Endodermal cell (in vitro differentiated cells): ENCODE measurements at places on chromosomes 6 and 20.

DNA sequence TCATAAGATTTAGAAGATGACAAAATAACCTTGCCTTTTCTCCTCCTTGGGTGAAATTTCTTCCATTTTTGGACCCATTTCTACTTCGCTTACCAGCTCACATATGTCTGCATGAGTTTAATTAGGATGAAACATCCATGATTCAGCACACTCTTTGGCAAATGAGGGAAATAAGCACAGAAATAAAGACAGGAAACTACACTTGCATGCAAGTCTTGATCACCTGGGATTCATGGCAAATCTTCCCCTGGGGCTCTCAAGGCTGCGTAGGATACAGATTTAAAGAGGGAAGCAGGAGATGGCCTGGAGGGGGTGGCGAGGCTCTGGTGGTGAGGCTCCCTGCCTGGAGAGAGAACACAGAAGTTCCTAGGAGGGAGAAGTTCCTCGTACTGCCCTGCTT lies 147.8 kb downstream of the EDN3 start:
- DNase-seq = no peak

DNA sequence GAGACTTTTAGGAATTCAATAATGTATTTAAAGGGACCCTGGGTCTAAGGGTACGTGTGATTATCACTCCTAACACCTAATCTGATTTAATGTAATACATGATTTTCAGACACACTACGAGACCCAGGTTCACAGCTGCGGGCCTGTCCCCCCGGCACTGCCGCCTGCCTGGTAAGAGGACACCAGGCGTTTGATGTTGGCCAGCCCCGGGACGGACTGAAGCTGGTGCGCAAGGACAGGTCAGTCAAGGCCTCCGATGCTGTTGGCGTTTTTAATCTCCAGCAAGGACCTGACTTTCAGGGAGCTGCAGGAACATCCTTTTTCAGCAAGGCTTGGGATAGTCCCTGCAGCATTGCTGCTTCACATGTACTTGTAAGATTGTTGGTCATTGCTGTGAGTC lies 58.2 kb downstream of the IGF2R start:
- DNase-seq = no peak

GRCh38 chr20:13661070-13661685 lies 22.4 kb upstream of the TASP1 start:
- no peak for DNase-seq

- DNase-seq = peak; percentile 4
These were observed 5.5 kb upstream of the MUC22 start for GRCh38 chr6:31004794-31005193.

GRCh38 chr6:72654071-72654621 lies 32.3 kb downstream of the KCNQ5 start:
- DNase-seq = no peak
